ENCODE measurements at places on chromosomes 16 and 17. TPM values are rescaled to one million over a fixed set of nuclear protein-coding genes. Genes with fewer than 3 reads are reported as not detected.

MYH1 gene
- not detected for total RNA-seq

TBC1D3 gene
- not detected for total RNA-seq

CCDC144A gene
- 0.52 TPM for total RNA-seq

CCDC40 gene
- total RNA-seq = 6.0 TPM

TEKT3 gene
- 1.3 TPM for total RNA-seq

CHD9NB gene
- total RNA-seq = 0.55 TPM

APOBR gene
- 1.9 TPM for total RNA-seq

GPR139 gene
- not detected for total RNA-seq

HBQ1 gene
- 6.0 TPM for total RNA-seq

TPSD1 gene
- total RNA-seq = not detected

G6PC1 gene
- total RNA-seq = not detected

BIRC5 gene
- total RNA-seq = 0.12 TPM

IRX3 gene
- 14.9 TPM for total RNA-seq

GAST gene
- not detected for total RNA-seq

DHRS11 gene
- 10.9 TPM for total RNA-seq

CEMP1 gene
- not detected for total RNA-seq

CDH11 gene
- 102 TPM for total RNA-seq

WDR81 gene
- total RNA-seq = 48.9 TPM

KRT12 gene
- total RNA-seq = not detected

CRISPLD2 gene
- total RNA-seq = 77.2 TPM

MBTPS1 gene
- 87.7 TPM for total RNA-seq

SHPK gene
- 17.8 TPM for total RNA-seq

DCAKD gene
- total RNA-seq = 53.1 TPM

PRSS53 gene
- total RNA-seq = 0.24 TPM

GUCY2D gene
- not detected for total RNA-seq

NT5M gene
- 1.1 TPM for total RNA-seq

SLC47A2 gene
- 1.3 TPM for total RNA-seq

KRT17 gene
- total RNA-seq = not detected

TBC1D3G gene
- total RNA-seq = not detected

DNASE1L2 gene
- 0.79 TPM for total RNA-seq

NLRC3 gene
- 1.5 TPM for total RNA-seq

SGCA gene
- total RNA-seq = 1.2 TPM

TNP2 gene
- total RNA-seq = not detected

CAVIN1 gene
- total RNA-seq = 62.0 TPM

PDF gene
- total RNA-seq = 23.5 TPM

CDRT15 gene
- total RNA-seq = not detected

CEP95 gene
- total RNA-seq = 16.6 TPM

ABCA10 gene
- total RNA-seq = 2.5 TPM

ZP2 gene
- total RNA-seq = not detected

BEAN1 gene
- total RNA-seq = 0.14 TPM

MAP3K3 gene
- total RNA-seq = 28.0 TPM

CCDC92B gene
- total RNA-seq = 0.11 TPM

FOXL1 gene
- total RNA-seq = 2.1 TPM

DNAAF8 gene
- total RNA-seq = 1.1 TPM

TVP23C gene
- total RNA-seq = 38.4 TPM

ITPRIPL2 gene
- 56.0 TPM for total RNA-seq

TP53TG3 gene
- total RNA-seq = not detected

TMEM88 gene
- 41.9 TPM for total RNA-seq

COX10 gene
- total RNA-seq = 11.0 TPM

GCGR gene
- 2.3 TPM for total RNA-seq

SRL gene
- 0.58 TPM for total RNA-seq

RAP1GAP2 gene
- 7.3 TPM for total RNA-seq

RRAD gene
- total RNA-seq = 46.1 TPM

KRTAP9-8 gene
- not detected for total RNA-seq

COL1A1 gene
- 50.2 TPM for total RNA-seq

HOXB1 gene
- total RNA-seq = not detected

BCAR1 gene
- 69.0 TPM for total RNA-seq

RNF222 gene
- total RNA-seq = not detected

Measured in adrenal gland (tissue), 19 donors.